ENCODE measurements at places on chromosomes 13 and 19.

DNA sequence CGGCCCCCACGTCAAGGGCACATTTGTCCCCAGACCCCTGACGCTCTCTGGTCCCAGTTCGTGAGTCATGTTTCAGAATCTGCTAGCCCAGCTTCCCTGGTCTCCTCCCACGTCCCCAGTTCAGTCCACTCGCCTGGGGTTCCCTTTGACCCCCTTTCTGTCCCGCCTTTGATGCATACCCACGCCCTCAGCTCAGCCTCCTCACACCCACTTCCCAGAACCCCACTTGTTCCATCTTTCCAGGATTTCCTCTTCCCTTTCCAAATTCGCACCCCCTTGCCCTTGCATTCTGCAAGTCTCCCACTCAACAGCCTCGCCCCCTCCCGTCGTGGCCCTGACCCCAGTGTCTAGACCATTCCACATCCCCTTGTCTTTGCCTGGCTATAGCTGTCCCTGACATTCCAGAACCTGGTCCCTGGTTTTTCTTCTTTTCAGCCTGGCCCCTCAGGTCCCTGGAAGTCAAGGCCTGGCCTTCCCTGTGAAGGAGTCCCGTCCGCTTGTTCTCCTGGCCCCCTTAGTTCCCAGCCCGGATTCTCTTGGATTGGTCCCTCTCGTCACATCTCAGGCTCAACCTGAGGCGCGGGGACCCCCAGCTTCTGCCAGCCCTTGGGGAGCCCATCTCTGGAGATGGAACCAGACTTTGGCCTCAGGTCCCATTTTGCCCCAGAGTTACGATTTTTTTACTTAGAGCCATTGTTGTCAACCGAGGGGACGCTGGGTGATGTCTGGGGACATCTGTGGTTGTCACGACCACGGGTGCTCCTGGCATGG, 1.3 kb downstream of the NCLN start:
- no peak for DNase-seq

DNA sequence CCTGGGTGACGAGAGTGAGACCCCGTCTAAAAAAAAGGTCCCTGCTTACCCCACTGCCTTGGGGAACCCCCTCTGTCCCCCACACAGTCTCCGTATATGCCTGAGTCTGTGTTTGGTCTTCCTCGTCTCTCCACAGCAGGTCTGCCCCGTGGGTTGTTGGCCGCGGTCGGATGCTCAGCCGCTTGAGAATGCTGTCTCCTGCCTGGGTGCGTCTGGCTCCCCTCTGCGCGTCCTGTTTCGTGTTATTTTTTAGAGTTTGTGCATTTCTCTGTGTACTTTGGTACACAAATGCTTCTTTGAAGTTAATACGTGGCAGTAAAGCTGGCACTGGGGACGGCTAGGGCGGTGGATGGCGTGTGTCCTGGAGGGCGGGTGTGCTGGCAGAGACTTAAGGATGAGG, 34.9 kb downstream of the KDM4B start:
- no peak for DNase-seq

GRCh38 chr19:51706885-51707284, 13.8 kb downstream of the SPACA6 start:
- DNase-seq: no peak

DNA sequence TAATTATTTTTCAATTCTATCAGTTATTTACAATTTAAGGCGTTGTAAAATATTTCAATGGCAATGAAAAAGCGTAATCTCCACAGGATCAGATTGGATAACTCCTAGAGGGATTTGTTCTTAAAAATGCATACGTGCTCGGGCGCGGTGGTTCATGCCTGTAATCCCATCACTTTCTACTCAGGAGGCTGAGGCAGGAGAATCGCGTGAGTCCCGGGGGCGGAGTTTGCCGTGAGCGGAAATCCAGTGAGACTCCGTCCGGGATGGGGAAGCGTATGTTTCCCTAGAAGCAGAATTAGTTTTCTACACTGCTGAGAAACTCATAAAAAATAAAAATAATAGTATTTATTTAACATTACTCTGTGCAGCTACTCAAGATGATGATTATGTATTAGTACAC, 917.8 kb upstream of the PCDH20 start:
- no peak for DNase-seq

GRCh38 chr19:38277969-38278680, 13.8 kb downstream of the SPINT2 start:
- no peak for DNase-seq

DNA sequence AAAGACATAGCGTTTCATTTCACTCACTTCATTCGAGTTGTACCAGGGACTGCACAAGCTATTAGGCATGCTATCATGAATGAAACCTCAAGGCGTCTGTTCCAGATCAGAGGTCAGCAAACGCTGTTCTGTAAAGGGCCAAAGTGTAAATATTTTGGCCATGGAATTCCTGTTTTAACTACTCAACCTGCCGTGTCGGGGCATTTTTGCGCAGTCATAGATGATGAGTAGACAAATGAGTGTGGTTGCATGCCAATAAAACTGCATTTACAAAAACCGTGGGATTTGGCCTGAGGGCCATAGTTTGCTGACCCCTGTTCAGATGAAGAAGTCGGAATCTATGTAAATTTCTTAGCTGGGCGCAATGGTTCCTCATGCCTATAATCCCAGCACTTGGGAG, 6.5 kb downstream of the INSR start:
- no peak for DNase-seq

DNA sequence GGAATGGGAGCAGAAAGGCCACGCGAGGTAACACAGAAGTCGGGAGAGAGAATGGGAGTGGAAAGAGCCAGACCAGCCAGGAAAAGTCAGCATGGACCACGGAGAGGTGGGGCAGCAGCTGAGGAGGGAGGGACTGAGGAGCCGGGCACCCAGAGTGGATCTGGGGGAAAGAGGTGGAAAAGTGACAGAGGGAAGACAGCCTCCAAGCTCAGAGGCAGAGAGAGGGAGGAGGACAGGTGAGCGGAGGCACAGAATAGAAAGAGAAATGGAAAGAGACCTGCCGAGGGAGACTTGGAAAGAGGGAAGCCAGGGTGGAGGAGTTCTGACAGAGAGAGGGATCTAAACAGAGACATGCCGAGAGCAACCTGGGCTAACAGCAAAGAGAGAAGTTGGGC, 1.6 kb downstream of the GRIK5 start:
- no peak for DNase-seq

DNA sequence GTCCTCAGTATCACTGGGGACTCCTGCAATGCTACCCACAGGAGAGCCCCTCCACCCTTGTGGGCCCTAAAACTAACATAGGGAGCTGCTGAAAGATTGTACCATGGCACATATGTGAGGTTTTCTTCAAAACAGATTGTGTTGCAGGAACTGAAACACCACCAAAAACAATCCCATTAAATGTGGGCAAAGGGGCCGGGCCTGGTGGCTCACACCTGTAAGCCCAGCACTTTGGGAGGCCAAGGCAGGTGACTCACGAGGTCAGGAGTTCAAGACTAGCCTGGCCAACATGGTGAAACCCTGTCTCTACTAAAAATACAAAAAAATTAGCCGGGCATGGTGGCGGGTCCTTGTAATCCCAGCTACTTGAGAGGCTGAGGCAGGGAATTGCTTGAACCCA, 34.7 kb downstream of the SCGB2B2 start:
- DNase-seq: no peak

DNA sequence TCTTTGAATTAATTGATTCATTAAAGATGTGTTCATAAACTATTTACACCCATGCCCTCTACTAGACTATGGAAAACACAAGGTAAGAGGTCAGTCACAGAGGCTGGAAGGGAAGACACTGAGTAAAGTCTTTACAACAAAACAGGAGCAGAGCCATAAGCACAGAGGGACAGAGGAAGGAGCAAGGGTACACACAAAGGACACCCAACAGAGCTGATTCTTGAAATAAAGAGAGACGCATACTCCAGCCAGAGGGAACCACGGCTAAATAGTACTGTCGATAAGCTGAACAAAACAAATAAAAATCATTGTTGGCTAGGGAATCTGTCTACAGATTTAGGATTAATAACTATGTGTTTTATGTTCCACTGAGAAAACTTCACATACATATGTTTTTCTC, 289.2 kb downstream of the EFNB2 start:
- no peak for DNase-seq

DNA sequence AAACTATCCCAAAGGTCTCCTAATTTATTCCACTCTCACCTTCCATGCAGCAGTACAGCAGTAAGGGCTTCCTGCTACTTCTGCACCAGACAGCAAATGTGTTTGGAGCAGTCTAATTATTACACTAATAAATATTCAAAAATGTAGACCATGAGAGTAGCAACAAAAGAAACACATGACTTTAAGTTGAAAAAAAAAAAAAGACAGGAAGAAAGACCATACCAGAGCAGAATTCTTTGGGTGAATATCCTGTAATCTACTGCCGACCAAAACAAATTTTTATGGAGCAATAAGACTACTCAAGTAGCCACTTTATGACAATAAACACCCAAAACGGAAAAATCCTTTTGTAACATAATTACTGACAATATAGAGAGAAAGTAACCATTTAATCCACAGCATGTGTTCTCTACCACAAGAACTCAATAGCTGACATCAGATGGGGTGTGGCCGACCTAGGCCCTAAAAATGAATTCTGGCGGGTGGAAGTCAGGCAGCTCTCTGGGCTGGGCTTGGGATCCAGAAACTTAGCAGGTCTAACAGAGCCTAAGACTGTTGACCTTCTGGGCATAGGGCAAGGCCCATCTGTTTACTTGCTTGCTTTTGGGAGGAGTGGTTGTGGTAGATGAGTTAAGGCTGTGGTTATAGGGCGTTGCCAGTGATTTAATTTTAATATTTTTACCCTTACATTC, 4.6 kb downstream of the KLF12 start:
- DNase-seq: no peak

DNA sequence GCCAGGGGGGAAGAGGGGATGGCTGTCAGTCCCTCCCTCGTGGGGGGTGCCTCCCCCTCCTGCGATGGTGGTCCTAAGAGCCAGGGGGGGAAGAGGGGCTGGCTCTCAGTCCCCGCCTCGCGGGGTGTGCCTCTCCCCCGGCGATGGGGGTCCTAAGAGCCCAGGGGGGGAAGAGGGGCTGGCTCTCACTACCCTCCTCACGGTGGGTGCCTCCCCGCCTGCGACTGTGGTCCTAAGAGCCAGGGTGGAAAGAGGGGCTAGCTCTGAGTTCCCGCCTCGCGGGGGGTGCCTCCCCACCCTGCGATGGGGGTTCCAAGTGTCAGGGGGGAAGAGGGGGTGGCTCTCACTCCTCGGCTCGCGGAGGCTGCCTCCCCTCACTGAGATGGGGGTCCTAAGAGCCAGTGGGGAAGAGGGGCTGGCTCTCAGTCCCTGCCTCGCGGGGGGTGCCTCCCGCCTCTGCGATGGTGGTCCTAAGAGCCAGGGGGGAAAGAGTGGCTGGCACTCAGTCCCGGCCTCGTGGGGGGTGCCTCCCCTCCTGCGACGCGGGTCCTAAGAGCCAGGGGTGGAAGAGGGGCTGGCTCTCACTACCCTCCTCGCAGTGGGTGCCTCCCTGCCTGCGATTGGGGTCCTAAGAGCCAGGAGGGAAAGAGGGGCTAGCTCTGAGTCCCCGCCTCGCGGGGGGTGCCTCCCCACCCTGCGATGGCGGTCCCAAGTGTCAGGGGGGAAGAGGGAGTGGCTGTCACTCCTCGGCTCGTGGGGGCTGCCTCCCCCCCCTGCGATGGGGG, 2325.6 kb upstream of the PCDH20 start:
- no peak for DNase-seq

- DNase-seq: peak; percentile 61
These were observed 227.4 kb downstream of the ABCC4 start for GRCh38 chr13:95073747-95074311.

- DNase-seq: no peak
These were observed 117.9 kb downstream of the URI1 start for GRCh38 chr19:30059741-30060457.

- DNase-seq: no peak
These were observed 454.1 kb upstream of the SGCG start for GRCh38 chr13:22726726-22727125.

DNA sequence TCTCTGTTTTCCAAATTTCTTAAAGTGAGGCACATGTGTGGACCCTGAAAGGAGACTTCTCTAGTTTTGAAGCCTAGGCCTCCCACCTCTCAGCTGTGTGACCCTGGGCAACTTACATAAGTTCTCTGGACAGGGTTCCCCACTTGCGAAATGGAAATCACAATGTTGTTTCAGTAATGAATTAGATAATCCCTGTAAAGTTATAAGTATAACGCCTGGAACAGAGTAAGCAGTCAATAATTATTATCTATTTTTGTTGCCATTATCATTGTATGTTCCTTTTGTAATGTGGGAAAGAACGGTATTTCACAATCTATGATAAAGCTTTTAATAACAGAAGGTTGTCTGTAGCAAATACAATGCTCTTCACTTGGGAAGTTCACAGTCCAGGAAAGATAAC, 437.3 kb upstream of the ZNF507 start:
- DNase-seq: no peak

DNA sequence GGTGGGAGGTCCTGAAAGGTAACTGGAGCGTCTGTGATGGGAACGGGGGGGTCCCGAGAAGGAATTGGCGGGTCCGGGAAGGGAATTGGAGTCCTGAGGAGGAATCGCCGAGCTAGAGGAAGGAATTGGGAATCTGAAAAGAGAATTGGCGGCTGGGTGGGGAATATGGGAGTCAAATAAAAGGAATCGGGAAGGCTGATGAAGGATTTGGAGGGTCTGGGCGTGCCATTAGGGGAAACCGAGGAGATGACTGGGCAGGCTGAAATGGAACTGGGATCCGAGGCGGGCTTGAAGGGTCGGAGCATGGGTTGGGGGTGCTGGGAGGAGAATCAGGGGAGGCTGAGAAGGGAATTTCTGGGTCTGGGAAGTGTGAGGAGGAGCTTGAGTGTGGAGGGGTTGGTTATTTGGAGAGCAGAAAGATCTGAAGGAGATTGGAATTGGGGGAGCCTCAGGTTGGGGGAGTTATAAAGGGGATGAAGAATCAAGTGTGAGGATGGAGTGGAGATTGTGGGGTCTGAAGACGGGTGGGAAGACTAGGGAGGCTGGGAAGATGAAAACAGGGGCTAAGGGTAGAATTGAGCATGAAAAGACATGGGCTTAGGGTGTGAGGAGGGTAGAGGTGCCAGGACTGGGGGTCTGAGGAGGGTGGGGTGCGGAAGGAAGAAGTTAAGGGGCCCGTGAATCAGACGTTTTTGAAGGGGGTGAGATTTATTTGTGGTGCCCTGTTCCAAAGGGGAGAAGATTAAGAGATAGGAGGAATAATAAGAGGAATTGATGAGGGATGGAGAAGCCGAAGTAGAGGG, 718 bp downstream of the ACTN4 start:
- no peak for DNase-seq

All from fibroblast of skin of left quadriceps (primary cell).